ENCODE measurements at places on chromosomes 11 and 22.

DNA sequence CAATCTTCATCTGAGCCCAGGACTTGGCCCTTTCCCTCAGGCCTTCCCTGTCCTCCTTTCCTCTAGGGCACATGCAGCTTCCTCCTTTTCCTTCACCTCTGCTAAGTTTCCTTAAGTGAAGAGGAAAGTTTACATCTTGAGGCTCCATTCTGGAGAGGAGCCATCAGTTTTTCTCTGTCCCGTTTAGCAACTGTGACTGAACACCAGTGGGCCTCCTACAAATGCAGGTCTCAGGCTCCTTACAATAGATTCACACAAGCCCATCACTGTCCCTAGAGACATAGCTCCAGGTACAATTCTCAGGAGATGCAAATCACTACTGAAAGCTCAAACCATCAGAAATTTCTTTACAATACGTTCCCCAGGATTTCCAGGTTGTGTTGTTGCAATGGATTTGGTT is 23.3 kb upstream of the LYVE1 start:
- DNase-seq: no peak

DNA sequence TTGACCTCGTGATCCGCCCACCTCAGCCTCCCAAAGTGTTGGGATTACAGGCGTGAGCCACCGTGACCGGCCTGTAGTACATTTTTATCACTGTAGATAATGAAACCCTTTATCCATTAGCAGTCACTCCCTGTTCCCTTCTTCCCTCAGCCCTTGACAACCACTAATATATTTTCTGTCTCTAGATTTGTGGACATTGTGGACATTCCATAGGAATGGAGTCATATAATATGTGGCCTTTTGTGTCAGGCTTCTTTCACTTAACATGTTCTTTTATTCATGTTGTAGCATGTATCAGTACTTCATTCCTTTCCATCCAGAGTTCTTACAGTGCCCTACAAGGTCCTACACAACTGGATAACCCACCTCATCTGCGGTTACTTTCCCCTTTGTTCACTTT is 30.5 kb downstream of the RRM1 start:
- no peak for DNase-seq

- no peak for DNase-seq
Observed at GRCh38 chr11:46999217-46999616, 62.7 kb downstream of the CSTPP1 start.

DNA sequence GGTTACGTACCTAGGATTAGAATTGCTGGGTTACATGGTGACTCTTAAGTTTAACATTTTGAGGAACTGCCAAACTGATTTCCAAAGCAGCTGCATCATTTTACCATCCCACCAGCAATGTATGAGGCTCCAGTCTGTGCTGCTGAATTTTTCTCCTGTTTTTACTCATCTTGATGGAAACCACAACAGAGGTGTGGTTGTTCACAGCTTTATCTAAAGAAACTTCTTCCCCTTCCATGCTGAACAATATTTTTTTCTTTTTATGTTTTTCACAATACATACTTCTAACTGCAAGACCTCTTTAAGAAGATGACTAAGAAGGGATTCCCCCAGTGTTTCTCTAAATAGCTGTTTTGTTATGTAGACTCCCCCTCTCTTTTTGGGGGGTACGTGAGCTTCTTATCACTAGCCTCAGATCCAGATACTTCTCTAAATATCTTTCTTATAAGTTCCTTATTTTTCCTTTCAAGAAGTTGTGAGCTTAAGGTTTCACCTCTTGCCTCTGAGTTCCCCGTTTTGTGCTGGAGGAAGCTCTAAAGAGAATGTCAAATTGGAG is 24.0 kb downstream of the TCP11L1 start:
- DNase-seq: no peak

GRCh38 chr11:66015454-66015881 is 3.7 kb downstream of the CST6 start:
- no peak for DNase-seq

GRCh38 chr22:20455709-20456063 is 18.1 kb upstream of the SCARF2 start:
- DNase-seq: no peak

GRCh38 chr11:64409707-64410403 is 50.9 kb downstream of the RPS6KA4 start:
- no peak for DNase-seq

DNA sequence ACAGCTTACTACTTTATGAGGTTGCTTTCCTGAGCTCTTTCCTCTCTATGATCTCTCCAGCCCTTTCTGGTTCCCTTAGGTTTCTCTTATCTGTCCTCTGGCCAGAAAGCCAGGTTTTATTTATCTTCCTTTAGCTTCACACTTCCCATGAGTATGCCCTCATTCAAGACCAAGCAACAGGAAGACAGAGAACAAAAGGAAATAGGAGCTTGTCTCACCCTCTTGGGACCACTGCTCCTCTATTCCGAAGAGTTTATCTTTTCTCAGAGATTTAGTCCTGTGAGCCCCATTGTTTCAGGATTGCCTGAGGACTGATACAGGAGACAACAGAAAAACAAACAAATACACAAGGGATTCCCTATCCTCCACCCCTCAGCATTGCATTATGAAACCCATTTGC is 62.4 kb upstream of the CCDC179 start:
- DNase-seq: no peak

DNA sequence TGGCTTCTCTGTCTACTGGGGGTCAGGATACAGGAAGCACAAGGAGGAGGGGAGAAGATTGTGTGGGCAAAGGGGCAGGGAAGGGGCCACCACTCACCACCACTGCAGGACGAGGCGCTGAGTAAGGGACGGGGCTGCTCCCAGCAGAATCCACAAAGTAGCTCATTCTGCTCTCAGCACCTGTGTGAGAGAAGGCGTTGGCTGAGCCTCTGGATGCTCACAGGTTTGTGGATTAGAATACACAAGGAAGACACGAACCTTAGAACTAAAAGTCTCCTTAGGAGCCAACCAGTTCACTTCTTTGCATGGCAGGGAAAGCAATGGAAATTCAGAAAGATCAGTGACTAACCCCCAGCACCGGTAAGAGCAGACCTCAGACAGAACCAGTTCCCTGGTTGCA is 14.4 kb downstream of the ETS1 start:
- no peak for DNase-seq

GRCh38 chr11:2574553-2575535 is 125.0 kb downstream of the KCNQ1OT1 start:
- DNase-seq: no peak

GRCh38 chr11:108838792-108839105 is 173.9 kb downstream of the DDX10 start:
- no peak for DNase-seq

DNA sequence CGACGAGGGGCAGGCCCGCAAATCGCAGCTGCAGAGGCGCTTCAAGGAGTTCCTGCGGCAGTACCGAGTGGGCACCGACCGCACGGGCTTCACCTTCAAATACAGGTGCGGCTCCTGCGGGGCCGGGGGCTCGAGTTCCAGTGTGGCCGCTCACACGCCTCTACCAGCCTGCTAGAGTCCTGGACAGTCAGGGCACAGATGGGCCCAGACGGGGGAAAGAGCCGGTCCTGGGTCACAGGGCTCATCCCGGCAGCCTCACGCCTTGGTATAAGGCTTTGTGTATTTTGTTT is 506 bp downstream of the MCM5 start:
- no peak for DNase-seq

- no peak for DNase-seq
Observed at GRCh38 chr11:117361432-117361831, 33.8 kb downstream of the CEP164 start.

DNA sequence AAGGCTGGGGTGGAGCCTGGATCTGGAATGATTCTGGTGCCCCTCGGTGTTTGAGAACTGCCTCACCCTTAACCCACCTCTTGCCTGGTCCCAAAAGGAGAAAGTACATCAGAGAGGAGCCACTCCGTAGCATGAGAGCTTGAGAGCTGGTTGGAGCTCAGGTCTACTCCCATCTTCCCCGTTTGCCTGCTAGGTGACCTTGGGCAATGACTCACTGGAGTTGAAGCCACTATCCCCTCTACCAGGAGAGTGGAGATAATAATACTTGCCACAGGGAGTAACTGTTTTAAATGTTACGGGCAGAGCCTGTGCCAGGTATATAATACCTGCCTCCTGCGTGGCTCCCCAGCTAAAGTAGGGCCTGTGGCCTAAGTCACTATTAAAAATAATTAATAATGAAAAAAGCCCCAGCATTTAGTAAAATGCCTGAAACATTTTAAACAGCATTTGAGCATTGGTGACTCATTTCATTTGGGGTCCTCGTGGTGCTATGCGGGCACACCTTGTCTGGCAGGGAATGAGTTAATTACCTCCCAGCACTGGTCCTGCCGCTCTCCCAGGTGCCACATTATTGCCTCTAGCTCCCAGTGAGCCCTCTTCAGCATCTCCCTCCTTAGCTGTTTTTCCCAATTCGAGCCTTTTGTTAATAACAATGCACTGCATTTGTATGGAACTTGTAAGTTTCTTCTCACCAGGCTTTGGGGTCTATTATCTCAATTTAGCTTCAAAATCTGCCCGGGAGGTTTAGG is 22.5 kb downstream of the CYTH4 start:
- DNase-seq: no peak

GRCh38 chr11:1932105-1932480 is 12.6 kb downstream of the TNNT3 start:
- DNase-seq: no peak

- no peak for DNase-seq
Observed at GRCh38 chr11:23288003-23288783, 427.9 kb upstream of the CCDC179 start.

- DNase-seq: no peak
Observed at GRCh38 chr11:72712841-72713240, 38.6 kb upstream of the PDE2A start.

DNA sequence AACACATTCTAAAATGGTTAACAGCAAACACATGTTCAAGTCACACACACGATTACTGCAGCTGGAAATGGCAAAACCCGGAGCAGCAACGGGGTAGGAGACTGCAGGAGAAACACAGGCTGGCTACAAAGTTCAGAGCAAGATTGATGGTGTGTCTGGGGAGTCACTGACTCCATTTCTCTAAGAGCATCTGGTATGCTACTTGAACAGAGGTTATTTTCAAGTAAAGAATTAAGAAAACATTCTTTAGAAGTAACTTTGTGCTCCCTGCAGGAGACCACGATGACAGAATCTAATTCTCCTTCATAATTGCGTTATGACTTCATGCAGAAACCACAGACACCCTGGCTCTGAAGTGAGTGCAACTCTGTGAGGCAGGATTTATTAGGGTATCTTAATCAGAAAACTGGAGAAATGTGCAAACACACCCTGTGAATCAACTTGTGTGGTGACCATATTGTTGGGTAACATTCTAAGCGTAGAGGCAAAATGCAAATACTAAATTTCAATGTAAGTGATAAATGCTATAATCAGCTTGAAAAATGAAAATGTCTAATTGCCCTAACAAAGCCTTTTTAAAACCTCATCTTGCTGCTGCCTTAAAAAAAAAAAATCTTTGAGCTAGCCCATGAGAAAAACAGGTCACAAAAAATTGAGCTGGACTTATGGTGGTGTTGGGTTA is 303.0 kb downstream of the CADM1 start:
- DNase-seq: no peak

GRCh38 chr11:10777806-10778205 is 26.8 kb downstream of the CTR9 start:
- DNase-seq: no peak

- DNase-seq: no peak
Observed at GRCh38 chr11:61921446-61921845, 4.1 kb upstream of the RAB3IL1 start.

- DNase-seq: no peak
Observed at GRCh38 chr11:132901638-132902471, 630.4 kb downstream of the OPCML start.

DNA sequence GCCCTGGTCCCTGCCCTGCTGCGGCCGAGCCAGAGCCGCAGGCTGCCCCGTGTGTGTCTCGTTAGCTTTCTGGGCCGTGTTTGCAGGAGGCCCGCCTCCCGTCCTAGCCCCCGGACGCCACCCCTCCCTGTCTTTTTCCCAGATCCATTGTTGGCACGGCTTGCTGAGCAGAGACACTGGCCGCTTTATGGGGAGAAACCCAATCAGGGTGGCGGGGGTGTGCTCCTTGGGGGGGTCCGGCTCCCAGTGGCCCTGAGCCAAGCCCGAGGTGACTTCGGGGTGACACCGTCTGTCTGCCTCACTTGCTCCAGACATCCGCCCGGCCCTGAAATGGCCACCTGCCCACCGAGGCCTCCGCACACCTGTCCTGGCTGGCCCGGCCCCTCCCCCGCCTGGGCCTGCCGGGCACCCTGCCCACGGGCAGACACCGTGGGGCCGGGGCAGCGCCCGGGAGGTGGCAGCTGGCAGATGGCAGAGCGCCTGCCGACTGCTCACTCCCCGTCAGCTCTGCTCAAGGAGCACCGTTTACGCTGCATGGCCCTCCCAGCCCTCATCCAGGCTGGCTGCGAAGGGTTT is 43.1 kb upstream of the PPARA start:
- DNase-seq: no peak

GRCh38 chr11:114501901-114502300 is 57.8 kb downstream of the NXPE1 start:
- no peak for DNase-seq

- no peak for DNase-seq
Observed at GRCh38 chr11:128802358-128802981, 64.6 kb downstream of the KCNJ1 start.

DNA sequence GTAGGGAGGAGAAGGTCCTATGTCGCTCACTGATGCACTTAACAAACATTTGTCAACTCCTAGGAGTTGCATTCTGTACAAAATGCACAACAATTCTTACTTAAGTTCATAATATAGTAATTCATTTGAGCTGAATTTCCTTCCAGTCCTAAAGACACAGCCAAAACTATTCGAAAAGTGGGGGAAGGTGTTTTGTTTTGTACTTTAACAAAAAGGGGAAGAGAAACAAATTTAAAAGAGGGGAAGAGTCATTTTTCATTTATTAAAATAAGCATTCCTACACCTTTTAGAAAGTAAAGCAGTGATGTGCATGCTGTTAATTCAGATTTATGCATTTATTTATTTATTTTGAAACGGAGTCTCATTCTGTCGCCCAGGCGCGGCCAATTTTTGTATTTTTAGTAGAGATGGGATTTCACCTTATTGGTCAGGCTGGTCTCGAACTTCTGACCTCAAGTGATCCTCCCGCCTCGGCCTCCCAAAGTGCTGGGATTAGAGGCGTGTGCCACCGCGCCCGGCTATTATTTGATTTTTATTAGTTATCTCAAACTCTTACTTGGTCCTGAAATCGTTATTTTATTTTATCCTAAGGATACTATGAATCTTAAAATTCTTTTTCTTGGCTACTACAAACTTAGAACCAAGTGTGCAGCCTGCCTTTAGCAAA is 1.1 kb upstream of the FANCF start:
- no peak for DNase-seq

DNA sequence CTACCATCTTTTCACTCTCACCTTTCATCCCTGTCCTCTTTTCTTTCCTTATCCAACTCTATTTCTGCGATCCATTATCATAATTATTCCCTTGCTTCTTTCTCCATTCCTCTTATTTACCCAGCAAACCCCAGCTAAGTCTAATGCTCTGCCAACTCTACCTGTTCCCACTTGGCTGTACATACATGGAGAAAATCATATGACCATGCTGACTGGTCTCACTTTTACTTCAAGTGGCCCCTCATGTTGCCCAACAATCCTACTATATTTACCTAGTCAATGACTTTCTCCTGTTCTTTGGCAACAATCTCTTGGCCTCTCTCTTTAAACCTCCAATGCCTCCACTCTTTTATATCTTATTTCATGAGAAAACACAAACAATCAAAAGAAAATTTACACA is 94.1 kb downstream of the USP35 start:
- no peak for DNase-seq

All from NCI-H1417 treated with DMSO at 0.1 percent for 48 hours (cell line).